ENCODE measurements at places on chromosomes 3 and 15.

GRCh38 chr3:150545419-150546225 lies 674 bp downstream of the SERP1 start:
- DNase-seq, result peak; percentile 24

- no peak for DNase-seq
Measured at GRCh38 chr3:152202976-152203626, 65.6 kb upstream of the MBNL1 start.

GRCh38 chr15:67079361-67079760 lies 14.0 kb downstream of the SMAD3 start:
- no peak for DNase-seq

GRCh38 chr3:52811452-52812011 lies 16.9 kb downstream of the ITIH3 start:
- no peak for DNase-seq

GRCh38 chr3:156816091-156816793 lies 9.9 kb upstream of the LEKR1 start:
- peak; percentile 51 for DNase-seq

GRCh38 chr15:42511007-42511391 lies 15.6 kb downstream of the SNAP23 start:
- DNase-seq, result no peak

- no peak for DNase-seq
Measured at GRCh38 chr3:105473521-105474223, 107.0 kb downstream of the ALCAM start.

DNA sequence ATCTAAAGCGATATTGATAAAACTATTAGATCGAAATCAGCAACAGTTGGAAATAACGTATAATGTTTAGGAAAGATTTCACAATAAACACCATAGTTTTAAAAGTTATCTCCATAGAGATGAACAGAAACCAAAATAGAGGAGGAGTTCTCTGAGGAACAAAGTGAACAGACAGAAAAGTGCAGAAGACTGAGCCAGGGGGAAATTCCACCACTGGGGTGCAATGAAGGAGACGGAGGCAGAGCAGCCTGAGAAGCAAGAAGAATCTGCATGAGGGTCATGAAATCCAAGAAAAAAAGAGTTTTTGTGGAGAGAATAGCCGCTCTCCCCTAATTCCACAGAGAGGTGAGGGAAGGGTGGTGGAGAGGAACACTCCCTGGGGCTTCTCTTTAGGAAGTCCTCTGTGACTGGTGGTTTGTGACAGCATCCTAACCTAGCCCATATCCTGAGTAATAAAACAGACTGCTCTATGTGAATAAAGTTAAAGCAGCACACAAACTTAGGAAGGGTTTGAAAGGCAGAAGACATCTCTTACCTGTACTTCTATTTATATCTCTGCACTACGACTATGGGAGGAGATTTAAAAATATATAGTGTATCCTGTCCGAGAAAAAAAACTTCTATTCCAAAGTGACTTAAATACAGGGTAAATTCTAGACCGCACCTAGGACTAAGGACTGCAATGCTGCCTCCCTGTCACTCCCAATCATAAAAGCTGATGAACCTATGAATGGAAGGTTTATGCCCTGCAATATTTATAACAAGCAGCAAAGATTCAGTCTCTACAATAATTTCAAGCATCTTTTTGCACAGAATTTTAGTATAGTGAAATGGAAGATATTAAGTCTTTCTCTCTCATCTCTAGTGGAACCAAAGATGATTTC lies 22.9 kb downstream of the ATP8B4 start:
- DNase-seq, result no peak

- DNase-seq, result no peak
Measured at GRCh38 chr3:70981231-70981880, 602.2 kb downstream of the FOXP1 start.

Measured in mesothelial cell of epicardium (in vitro differentiated cells).